ENCODE measurements at places on chromosomes 6 and 20. TPM values are rescaled to one million over a fixed set of nuclear protein-coding genes. Genes with fewer than 3 reads are reported as not detected.

FERMT1 gene
- polyA plus RNA-seq = not detected

RIN2 gene
- not detected for polyA plus RNA-seq

LY6G6D gene
- polyA plus RNA-seq = not detected

CD109 gene
- polyA plus RNA-seq = 0.02 TPM

CPXM1 gene
- not detected for polyA plus RNA-seq

FAM83B gene
- not detected for polyA plus RNA-seq

ADRM1 gene
- 106 TPM for polyA plus RNA-seq

SERAC1 gene
- 2.7 TPM for polyA plus RNA-seq

STMN3 gene
- 13.5 TPM for polyA plus RNA-seq

MACROD2 gene
- polyA plus RNA-seq = 1.4 TPM

BPIFB4 gene
- polyA plus RNA-seq = not detected

CST4 gene
- polyA plus RNA-seq = not detected

MEP1A gene
- polyA plus RNA-seq = not detected

PABPC1L gene
- not detected for polyA plus RNA-seq

SLC17A9 gene
- polyA plus RNA-seq = 0.34 TPM

Data from CD4-positive, CD25-positive, alpha-beta regulatory T cell (primary cell).